CD4-positive, alpha-beta memory T cell (primary cell): ENCODE measurements at places on chromosomes 13 and 19.

DNA sequence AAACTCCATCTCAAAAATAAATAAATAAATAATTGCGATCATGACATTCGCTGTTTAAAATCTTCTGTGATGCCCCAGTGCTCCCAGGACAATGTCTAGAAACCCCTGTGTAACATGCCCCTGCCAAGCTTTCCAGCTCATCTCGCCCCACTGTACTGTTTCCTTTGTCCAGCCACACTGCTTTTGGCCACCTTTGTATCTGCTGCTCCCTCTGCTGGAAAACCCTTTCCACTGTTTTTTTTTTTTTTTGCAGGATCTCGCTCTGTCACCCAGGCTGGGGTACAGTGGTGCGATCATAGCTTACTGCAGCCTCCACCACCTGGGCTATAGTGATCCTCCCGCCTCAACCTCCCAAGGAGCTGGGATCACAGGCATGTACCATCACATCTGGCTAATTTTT, 7.5 kb downstream of the PLAUR start:
- no peak for DNase-seq
- no peaks in the 10 kb centered on the region for H3K27me3 ChIP-seq
- H3K4me1 ChIP-seq: peaks cover 28% of the 10 kb centered on the region
- no peaks in the 10 kb centered on the region for H3K36me3 ChIP-seq
- H3K4me3 ChIP-seq: no peak overlapping the region
- no peak overlapping the region for H3K27ac ChIP-seq

GRCh38 chr19:1251330-1252220, 3.2 kb downstream of the MIDN start:
- H3K4me3 ChIP-seq: peak overlapping the region; percentile 47
- peak overlapping the region; percentile 86 for H3K27ac ChIP-seq
- peaks cover 40% of the 10 kb centered on the region for H3K4me1 ChIP-seq
- peaks cover 24% of the 10 kb centered on the region for H3K36me3 ChIP-seq
- H3K27me3 ChIP-seq: no peaks in the 10 kb centered on the region

DNA sequence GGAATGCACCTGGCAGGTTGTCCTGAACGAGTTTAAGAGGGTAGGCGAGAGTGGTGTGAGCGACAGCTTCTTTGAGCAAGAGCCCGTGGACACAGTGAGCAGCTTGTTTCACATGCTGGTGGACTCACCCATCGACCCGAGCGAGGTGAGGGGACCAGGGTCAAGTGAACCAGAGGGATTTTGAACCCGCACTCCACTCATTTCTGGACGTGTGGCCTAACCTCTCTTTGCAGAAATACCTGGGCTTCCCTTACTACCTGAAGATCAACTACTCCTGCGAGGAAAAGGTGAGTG, 1.7 kb downstream of the CATSPERG start:
- DNase-seq: no peak
- H3K36me3 ChIP-seq: no peaks in the 10 kb centered on the region
- H3K4me1 ChIP-seq: peaks cover 7% of the 10 kb centered on the region
- no peaks in the 10 kb centered on the region for H3K27me3 ChIP-seq
- H3K27ac ChIP-seq: peak overlapping the region; percentile 83
- peak overlapping the region; percentile 79 for H3K4me3 ChIP-seq

GRCh38 chr19:39810424-39810823, 23.5 kb downstream of the DYRK1B start:
- H3K4me1 ChIP-seq: no peaks in the 10 kb centered on the region
- no peak overlapping the region for H3K27ac ChIP-seq
- no peak for DNase-seq
- no peaks in the 10 kb centered on the region for H3K36me3 ChIP-seq

GRCh38 chr19:10269333-10270179, 1.4 kb upstream of the ICAM1 start:
- peak overlapping the region; percentile 82 for H3K4me3 ChIP-seq
- peak overlapping the region; percentile 88 for H3K27ac ChIP-seq
- H3K36me3 ChIP-seq: no peaks in the 10 kb centered on the region
- DNase-seq: peak; percentile 85
- no peaks in the 10 kb centered on the region for H3K27me3 ChIP-seq
- H3K4me1 ChIP-seq: peaks cover 34% of the 10 kb centered on the region

DNA sequence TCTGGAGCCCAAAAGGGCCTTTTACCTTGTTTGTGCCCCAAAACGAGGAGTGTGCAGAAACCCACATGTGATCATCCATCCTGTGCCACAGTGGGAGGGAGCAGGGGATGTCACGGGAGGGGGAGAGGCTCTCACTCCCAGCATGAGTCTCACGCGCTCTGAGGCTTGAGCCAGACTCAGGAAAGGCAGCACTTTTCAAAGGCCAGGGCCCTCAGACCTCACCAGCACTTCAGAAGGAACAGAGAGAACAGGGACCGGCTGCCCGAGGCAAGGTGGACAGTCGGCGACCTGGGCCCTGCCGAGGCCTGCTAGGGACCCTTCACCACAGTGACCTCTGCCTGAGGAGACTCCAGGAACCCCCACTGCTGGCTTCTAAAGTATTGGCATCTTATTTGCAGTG, 71.7 kb upstream of the WASF3 start:
- H3K27me3 ChIP-seq: no peaks in the 10 kb centered on the region
- no peak for DNase-seq
- no peak overlapping the region for H3K4me3 ChIP-seq
- no peaks in the 10 kb centered on the region for H3K36me3 ChIP-seq
- no peak overlapping the region for H3K27ac ChIP-seq

- H3K36me3 ChIP-seq: no peaks in the 10 kb centered on the region
- no peaks in the 10 kb centered on the region for H3K27me3 ChIP-seq
- no peak for DNase-seq
- no peaks in the 10 kb centered on the region for H3K4me1 ChIP-seq
- no peak overlapping the region for H3K4me3 ChIP-seq
Measured at GRCh38 chr13:23705583-23705982, 135.4 kb downstream of the TNFRSF19 start.

DNA sequence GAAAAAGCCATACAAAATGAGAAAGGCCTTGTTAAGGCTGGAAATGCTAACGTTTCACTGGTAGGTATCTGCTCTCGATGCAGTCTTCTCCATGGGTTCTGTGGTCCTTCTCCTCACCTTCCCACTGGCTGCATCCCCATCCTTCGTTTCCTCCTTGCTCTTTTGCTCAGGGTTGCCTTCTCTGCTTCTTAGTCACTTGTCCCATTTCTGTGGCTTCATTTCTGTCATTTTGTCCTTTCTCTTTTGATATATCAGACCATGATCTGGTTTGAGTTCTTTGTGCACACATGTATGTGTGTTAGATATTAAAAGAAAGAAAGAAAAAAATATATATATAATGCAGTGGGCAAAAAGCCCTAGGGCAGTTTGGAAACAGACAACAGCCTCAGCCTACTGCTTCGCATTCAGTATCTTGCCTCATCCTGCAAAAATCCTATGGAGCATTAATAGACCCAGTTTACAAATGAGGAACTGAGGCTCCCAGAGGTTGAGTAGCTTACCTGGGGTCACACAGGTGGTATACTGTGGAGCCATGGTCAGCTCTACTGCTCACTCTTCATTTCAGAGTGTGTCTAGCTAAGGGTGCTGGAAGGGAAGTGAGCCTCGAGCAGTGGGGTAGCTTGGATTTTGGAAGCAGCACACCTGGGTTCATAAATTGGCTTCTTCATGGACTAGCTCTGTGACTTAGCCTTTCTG, 57.6 kb upstream of the MEDAG start:
- no peaks in the 10 kb centered on the region for H3K27me3 ChIP-seq
- DNase-seq: no peak
- no peak overlapping the region for H3K27ac ChIP-seq
- no peak overlapping the region for H3K4me3 ChIP-seq
- H3K4me1 ChIP-seq: peaks cover 28% of the 10 kb centered on the region

DNA sequence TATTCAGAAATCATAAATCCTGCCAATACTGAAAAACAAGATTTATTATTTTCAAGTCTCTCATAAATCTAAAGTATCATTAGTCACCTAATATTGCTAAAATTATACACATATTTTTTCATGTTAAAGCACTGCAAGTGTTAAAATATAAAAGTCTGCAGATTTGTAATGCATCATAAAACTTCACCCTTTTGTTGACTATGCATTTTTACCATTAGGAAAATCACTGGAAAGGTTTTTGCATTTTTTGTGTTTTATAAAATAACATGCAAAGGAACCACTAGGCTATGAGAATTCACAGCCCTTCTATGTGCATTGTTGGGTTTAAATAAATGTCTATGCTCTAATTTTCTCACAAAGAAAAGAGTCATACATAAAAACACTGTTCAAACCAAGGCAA, 407.3 kb downstream of the DACH1 start:
- H3K27me3 ChIP-seq: no peaks in the 10 kb centered on the region
- H3K4me3 ChIP-seq: no peak overlapping the region
- no peak for DNase-seq
- H3K27ac ChIP-seq: no peak overlapping the region
- H3K36me3 ChIP-seq: no peaks in the 10 kb centered on the region
- H3K4me1 ChIP-seq: no peaks in the 10 kb centered on the region

DNA sequence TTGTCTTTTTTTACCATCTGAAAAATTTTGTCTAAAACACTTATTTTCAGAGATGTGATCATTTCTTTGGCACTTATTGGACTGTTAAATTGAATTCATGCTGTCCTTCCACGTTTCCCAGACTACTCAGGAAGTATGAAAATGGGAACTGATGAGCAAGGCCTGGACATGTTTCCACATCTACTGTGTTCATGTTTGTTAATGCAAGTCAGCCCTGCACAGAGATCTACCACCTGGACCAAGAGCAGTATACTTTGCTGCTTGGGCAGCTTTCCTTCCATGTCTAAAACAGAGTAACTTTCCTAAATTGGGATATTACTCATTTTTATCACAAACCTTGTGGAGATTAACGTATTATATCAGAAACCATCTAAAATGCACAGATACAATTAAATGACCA, 687.4 kb downstream of the DIAPH3 start:
- H3K36me3 ChIP-seq: no peaks in the 10 kb centered on the region
- no peak overlapping the region for H3K4me3 ChIP-seq
- no peak for DNase-seq
- H3K4me1 ChIP-seq: no peaks in the 10 kb centered on the region
- no peaks in the 10 kb centered on the region for H3K27me3 ChIP-seq
- no peak overlapping the region for H3K27ac ChIP-seq

DNA sequence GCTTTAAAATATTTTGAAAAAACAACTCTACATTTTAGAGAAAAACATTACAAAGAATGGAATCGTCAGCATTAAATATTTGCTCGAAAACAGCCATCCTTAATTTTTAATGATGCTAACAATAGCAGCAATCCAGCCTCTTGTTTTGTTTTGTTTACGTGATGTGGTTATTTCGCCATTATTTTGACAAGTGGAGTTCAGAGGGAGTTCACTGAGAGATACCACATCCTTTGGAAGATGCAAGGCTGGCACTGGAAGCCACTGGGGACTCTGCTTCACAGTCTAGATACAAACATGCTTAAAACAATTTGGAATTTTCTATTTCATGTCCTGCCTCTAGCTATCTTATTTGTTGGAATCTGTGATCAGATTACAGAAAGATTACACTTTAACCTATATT, 556.3 kb downstream of the PCDH17 start:
- no peaks in the 10 kb centered on the region for H3K36me3 ChIP-seq
- H3K27me3 ChIP-seq: no peaks in the 10 kb centered on the region
- H3K4me1 ChIP-seq: no peaks in the 10 kb centered on the region

DNA sequence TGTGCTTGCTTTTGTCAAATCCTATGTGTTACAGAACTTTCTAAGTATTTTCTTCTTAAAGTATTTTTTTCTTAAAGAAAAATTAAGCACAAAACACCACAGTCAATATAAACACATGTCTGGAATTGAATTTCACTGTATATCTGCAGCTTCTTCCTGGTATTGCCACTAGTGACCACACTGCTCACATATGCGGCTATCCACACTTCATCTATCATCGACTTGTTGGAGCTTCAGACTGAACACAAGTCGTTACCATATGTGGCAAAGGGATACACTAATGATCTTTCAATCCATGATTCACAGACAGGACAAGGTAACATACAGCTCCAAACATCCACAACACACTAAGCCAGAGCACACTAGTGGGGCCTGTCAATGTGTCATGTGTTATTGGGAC, 498.4 kb upstream of the ARGLU1 start:
- DNase-seq: no peak
- H3K4me1 ChIP-seq: no peaks in the 10 kb centered on the region
- H3K36me3 ChIP-seq: no peaks in the 10 kb centered on the region

GRCh38 chr13:101681834-101682233, 229.4 kb downstream of the ITGBL1 start:
- H3K4me1 ChIP-seq: no peaks in the 10 kb centered on the region
- DNase-seq: no peak

GRCh38 chr13:105660561-105660960, 874.9 kb downstream of the EFNB2 start:
- H3K27ac ChIP-seq: no peak overlapping the region
- no peaks in the 10 kb centered on the region for H3K4me1 ChIP-seq
- H3K27me3 ChIP-seq: no peaks in the 10 kb centered on the region
- DNase-seq: no peak
- no peak overlapping the region for H3K4me3 ChIP-seq

- no peaks in the 10 kb centered on the region for H3K4me1 ChIP-seq
- no peak overlapping the region for H3K27ac ChIP-seq
- DNase-seq: no peak
- no peak overlapping the region for H3K4me3 ChIP-seq
- no peaks in the 10 kb centered on the region for H3K36me3 ChIP-seq
- no peaks in the 10 kb centered on the region for H3K27me3 ChIP-seq
Measured at GRCh38 chr13:85095418-85096272, 703.6 kb downstream of the SLITRK6 start.

GRCh38 chr13:29953542-29953941, 103.1 kb upstream of the UBL3 start:
- no peaks in the 10 kb centered on the region for H3K36me3 ChIP-seq
- peak overlapping the region; percentile 47 for H3K4me3 ChIP-seq
- H3K4me1 ChIP-seq: peaks cover 47% of the 10 kb centered on the region
- H3K27ac ChIP-seq: no peak overlapping the region
- DNase-seq: no peak

DNA sequence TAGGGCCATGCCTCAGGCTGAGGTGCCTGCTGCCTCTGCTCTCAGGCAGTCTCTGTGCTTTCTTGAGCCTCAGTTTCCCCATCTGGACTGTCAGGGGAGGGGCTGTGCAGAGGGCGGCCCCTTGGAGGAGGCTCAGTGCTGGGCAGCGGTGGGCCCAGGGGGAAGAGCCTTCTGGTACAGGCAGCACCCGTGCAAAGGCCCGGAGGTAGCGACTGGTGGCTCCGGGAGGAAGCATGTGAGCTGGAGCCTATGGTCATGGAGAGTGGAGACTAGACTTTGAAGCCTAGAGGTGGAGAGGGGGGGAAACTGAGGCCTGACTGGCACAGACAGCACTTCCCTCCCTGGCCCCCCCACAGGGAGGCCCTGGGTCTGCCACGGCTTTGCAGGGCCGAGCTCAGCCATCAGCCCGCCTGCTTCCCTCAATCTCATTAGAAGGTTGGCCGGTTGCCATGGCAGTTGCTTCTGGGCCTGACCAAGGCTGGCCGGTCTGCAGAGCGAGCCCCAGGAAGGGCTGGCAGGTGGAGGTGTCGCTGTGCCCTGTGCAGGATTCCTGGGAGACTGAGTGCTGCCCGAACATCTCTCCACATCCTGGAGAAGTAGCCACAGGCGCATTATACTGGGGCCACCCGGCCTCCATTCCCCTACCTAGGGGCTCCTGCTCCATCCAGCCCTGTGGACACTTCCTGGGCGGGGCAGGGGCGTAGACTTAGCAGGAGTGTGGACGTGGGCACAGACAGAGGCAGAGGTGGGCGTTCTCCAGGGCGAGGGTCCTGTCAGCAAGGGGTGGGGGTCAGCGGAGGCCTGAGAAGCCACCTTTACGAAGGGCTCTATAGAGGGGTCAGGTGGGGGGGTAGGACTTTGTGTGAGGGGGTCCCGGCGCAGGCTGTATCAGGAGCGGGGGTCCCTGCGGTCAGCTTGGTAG, 53.2 kb downstream of the CRTC1 start:
- H3K27me3 ChIP-seq: no peaks in the 10 kb centered on the region
- H3K36me3 ChIP-seq: no peaks in the 10 kb centered on the region
- no peak for DNase-seq
- H3K4me3 ChIP-seq: no peak overlapping the region
- H3K27ac ChIP-seq: no peak overlapping the region
